ENCODE measurements at places on chromosomes 3 and 15. TPM values are rescaled to one million over a fixed set of nuclear protein-coding genes. Genes with fewer than 3 reads are reported as not detected.

MYLK gene
- total RNA-seq = 0.35 TPM

GREM1 gene
- not detected for total RNA-seq

ERICH6 gene
- 0.27 TPM for total RNA-seq

COL8A1 gene
- 0.13 TPM for total RNA-seq

- no peaks in the 10 kb centered on the region for H3K27me3 ChIP-seq
- no peaks in the 10 kb centered on the region for H3K4me1 ChIP-seq
- no peak for DNase-seq
These were observed 150.4 kb upstream of the BFSP2 start for GRCh38 chr3:133249490-133249889.

DNA sequence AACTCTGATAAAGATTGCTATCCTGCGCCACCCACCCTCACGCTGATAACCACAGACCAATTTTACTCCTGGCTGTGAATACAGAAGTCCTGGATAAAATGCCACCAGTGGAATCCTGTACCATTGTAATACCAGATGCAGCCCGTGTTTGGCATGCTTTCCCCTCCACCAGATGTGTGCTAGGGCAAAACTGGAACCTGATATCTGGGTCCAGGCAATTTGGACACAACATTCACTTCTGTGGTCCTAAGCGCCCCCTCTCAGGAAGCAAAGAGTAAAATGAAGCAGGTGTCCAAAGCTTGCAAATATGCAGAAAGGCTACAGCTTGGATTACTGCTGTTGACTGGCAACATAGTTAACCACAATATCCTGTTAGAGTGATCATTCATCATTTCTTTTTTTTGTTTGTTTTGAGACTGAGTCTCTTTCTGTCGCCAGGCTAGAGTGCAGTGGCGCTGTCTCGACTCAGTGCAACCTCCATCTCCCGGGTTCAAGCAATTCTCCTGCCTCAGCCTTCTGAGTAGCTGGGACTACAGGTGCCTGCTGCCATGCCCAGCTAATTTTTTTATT lies 32.8 kb downstream of the LOXL1 start:
- DNase-seq = peak; percentile 67
- no peaks in the 10 kb centered on the region for H3K27me3 ChIP-seq
- no peaks in the 10 kb centered on the region for H3K36me3 ChIP-seq
- H3K4me1 ChIP-seq = peaks cover 12% of the 10 kb centered on the region
- no peak overlapping the region for H3K4me3 ChIP-seq

GRCh38 chr15:41790756-41791546 lies 16.7 kb downstream of the MAPKBP1 start:
- H3K36me3 ChIP-seq = no peaks in the 10 kb centered on the region
- DNase-seq = no peak
- H3K27me3 ChIP-seq = no peaks in the 10 kb centered on the region
- no peak overlapping the region for H3K27ac ChIP-seq

DNA sequence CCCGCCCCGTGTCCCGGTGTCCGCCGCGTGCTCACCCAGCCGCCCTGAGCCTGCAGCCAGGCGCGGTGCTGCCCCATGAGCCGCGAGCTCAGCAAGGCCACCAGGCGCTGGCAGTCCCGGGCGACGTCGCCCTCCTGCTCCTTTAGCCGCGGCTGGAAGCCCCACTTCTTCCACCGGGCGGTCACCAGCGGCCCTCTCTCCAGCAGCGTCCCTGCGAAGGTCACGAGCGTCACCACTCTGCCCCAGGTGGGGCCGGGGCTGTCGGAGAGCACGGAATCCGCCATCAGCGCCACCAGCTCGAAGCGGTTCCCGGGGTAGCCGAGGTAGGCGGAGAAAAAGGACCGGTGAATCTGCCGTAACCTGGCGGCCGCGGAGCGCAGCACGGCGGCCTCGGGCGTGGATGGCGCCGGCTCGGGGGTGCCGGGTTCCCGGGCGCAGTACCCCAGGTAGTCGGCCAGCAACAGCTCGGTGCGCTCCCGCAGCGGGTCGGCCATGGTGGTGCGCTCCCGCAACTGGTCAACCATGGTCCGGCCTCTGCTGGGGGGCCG lies 298 bp downstream of the BCL2L10 start:
- no peak overlapping the region for H3K27ac ChIP-seq
- peak overlapping the region; percentile 54 for H3K4me3 ChIP-seq
- H3K4me1 ChIP-seq = peaks cover 5% of the 10 kb centered on the region
- DNase-seq = peak; percentile 52
- no peaks in the 10 kb centered on the region for H3K27me3 ChIP-seq

DNA sequence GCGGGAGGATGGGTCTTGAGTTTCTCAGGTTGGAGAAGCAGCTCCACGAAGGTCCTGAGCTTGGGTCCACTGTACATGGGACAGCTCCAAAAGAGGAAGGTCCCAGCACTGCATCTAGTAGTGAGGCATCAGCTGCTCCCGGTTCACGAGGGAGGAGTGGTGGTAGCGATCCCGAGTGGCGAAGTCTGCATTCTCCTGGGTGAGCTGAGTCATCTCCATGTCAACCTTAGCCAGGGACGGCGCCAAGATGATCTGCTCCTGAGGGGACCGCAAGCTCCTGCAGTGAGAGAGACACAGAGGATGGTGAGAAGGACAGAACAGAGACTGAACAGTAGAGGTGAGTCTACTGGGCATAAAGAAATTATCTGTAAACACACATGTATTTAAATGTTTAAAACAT lies 28.0 kb upstream of the HEG1 start:
- H3K27ac ChIP-seq = no peak overlapping the region
- no peaks in the 10 kb centered on the region for H3K4me1 ChIP-seq
- no peak overlapping the region for H3K4me3 ChIP-seq

- no peak overlapping the region for H3K4me3 ChIP-seq
- no peaks in the 10 kb centered on the region for H3K27me3 ChIP-seq
These were observed 85.0 kb upstream of the STAC start for GRCh38 chr3:36295296-36295695.

DNA sequence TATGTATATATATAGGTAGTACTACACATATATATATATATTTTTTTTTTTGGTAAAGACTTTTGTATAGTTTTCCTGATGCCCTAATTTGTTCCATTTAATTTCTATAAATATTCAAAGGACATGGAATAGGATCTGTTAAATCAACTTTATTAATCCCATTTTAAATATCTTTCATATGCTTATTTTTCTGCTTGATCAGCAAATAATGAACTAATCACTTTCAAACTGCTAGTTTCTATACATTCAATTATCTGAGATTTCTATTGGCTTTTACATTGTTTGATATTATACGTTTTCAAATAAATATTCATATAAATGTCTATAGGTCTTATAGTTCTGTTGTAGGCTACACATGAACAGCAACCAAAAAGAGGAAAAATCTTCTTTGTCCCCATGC lies 21.7 kb downstream of the ZXDC start:
- no peak overlapping the region for H3K4me3 ChIP-seq
- H3K27ac ChIP-seq = no peak overlapping the region
- H3K36me3 ChIP-seq = no peaks in the 10 kb centered on the region
- H3K27me3 ChIP-seq = no peaks in the 10 kb centered on the region

- H3K36me3 ChIP-seq = no peaks in the 10 kb centered on the region
- H3K4me1 ChIP-seq = no peaks in the 10 kb centered on the region
- H3K27me3 ChIP-seq = no peaks in the 10 kb centered on the region
These were observed 47.2 kb downstream of the IGSF11 start for GRCh38 chr3:118987477-118987876.

GRCh38 chr3:115160295-115160694 lies 13.2 kb upstream of the ZBTB20 start:
- no peaks in the 10 kb centered on the region for H3K36me3 ChIP-seq
- no peaks in the 10 kb centered on the region for H3K27me3 ChIP-seq
- DNase-seq = no peak
- H3K4me1 ChIP-seq = peaks cover 17% of the 10 kb centered on the region

DNA sequence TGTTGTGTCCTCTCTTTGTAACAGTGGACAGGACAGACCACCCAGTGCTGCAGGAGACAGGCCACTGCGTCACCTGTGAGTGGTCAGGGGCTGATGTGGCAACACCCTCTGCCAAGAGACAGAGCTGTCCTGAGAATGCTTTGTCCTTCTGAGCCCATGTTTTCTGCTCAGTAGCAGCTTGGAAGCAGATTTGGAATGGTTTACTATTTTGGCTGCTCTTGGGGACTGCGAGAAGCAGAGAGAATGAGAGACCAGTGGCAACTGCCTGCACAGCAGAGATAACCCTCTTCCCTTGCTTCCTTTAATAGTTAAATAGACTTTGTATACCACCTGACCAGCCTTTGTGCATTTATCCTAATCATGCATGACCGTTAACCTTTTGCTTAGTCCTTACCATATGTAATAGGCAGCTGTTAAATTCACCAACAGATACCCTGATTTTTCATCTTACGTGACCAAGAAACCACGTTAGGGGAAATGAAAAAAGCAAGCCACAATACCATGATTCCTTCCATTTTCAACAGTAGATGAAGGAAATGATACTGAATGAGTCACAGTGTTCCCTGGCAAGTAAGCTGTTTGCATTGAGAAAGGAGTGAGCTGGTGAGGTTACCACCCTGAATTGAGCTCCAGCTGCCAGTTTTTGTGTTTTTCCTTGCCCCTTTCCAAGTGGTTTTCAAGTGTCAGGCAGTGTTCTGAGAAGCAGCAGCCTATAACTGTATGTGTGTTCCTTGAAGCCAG lies 35.5 kb downstream of the B3GALNT1 start:
- no peak for DNase-seq
- H3K27me3 ChIP-seq = no peaks in the 10 kb centered on the region
- no peak overlapping the region for H3K27ac ChIP-seq
- H3K4me1 ChIP-seq = no peaks in the 10 kb centered on the region
- no peak overlapping the region for H3K4me3 ChIP-seq
- H3K36me3 ChIP-seq = no peaks in the 10 kb centered on the region

DNA sequence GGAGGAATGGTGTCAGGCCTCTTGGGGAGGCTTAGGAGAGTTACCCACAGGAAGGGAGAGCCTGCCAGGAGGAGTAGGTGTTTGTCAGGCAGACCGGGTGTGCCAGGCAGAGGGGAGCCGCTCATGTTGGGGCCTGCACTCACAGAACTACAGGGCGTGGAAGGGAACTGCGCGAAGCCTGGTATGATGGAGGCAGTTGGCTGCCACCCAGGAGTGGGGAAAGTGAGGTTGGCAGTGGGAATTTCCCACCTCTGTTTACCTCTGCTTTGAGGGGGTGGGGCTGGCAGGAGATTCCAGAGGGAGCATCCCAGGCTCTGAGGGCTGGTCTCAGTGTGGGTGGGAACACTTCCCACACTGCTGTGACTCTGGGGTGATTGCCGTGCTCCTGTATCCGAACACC lies 99.9 kb downstream of the SLCO3A1 start:
- no peaks in the 10 kb centered on the region for H3K27me3 ChIP-seq
- no peaks in the 10 kb centered on the region for H3K36me3 ChIP-seq
- no peak overlapping the region for H3K4me3 ChIP-seq
- no peak overlapping the region for H3K27ac ChIP-seq
- DNase-seq = no peak

- H3K36me3 ChIP-seq = no peaks in the 10 kb centered on the region
- DNase-seq = no peak
- no peak overlapping the region for H3K4me3 ChIP-seq
- no peak overlapping the region for H3K27ac ChIP-seq
- H3K4me1 ChIP-seq = peaks cover 35% of the 10 kb centered on the region
These were observed 2.6 kb downstream of the MKRN2 start for GRCh38 chr3:12559520-12559919.

DNA sequence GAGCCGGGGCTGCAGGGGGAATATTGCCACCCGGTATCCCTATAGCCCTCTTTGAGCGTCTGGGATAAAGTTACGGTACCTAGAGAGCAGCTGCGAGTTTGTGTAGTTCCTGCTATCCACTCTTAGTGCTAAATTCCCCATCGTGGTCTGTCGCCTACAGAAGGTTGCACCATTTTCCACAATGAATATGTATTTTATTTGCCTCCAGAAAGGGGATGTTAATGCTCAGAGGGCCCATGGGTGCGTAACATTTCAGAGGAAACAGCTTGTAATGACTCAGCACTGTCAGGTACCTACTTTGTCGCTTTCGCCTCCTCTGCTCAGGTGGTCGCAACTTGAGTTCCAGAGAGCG lies 1.1 kb downstream of the SLCO3A1 start:
- H3K27me3 ChIP-seq = no peaks in the 10 kb centered on the region
- no peak for DNase-seq
- no peaks in the 10 kb centered on the region for H3K36me3 ChIP-seq
- H3K4me1 ChIP-seq = peaks cover 69% of the 10 kb centered on the region

DNA sequence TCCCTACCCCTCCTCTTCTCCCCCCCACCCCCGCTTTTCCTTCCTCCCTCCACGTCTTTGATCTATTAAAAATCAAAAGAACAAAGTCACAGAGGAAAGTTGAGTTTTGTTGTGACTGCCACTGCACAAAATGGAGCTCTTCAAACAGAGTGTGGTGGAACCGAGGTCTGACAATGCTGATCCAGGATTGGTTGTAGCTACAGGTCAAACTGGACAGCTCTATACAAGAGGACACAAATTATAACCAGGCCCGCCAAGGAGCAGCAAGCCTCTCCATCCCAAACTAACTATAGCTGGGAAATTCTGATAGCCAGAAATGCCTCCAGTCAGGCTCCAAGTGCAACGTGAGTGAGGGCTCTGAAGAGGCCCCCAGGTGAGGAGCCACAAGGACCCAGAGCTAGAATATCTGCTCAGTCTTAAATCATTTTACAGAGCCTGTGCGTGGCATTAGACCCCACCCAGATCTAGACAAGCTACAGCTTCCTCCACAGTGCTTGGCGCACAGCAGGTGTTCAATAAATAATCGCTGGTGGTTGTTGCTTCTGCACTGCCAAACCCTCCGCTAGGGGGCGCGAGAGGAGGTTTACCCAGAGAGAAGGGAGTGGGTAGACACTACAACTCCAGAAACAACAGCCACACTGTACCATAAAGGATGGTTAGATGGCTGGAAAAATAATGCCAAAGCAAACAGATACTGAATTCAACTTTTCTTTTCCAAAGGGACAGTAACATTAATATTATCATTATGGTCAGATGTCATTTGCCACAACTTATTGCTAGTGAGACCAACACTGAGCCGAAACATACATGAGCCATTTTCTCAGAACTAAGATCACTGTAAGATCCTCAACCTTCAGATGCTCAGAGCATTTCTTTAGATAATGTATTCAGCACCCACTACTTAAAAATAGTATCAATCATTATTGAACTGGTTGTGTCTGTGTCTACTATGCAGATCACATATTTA lies 44.6 kb downstream of the ZIC4 start:
- H3K36me3 ChIP-seq = no peaks in the 10 kb centered on the region
- no peak overlapping the region for H3K4me3 ChIP-seq
- no peak overlapping the region for H3K27ac ChIP-seq
- H3K4me1 ChIP-seq = no peaks in the 10 kb centered on the region

DNA sequence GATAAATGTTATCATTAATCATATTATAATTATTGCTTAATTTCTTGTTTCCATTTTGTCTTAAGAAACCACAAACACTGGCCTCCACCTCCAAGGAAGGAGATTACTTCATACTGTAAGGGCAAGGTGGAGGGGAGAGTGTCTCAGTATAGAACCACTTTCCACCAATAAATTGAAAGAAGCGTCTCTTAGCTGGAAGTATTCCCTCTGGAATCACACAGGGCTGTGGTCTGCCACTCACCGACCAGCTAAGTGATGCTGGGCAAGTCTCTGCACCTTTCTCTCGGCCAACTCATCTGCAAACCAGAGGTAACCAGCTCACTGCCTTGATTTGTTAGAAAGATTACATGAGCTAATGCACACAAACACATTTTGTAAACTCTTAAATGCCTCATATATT lies 63.1 kb downstream of the EIF4E3 start:
- DNase-seq = no peak
- no peaks in the 10 kb centered on the region for H3K36me3 ChIP-seq
- no peaks in the 10 kb centered on the region for H3K27me3 ChIP-seq
- H3K27ac ChIP-seq = no peak overlapping the region
- H3K4me1 ChIP-seq = peaks cover 16% of the 10 kb centered on the region
